ENCODE measurements at places on chromosomes 1 and 21. TPM values are rescaled to one million over a fixed set of nuclear protein-coding genes. Genes with fewer than 3 reads are reported as not detected.

GRCh38 chr21:39984286-39984991 is 117.2 kb downstream of the PCP4 start:
- no peak overlapping the region for H3K27ac ChIP-seq
- no peak overlapping the region for H3K4me3 ChIP-seq
- no peaks in the 10 kb centered on the region for H3K4me1 ChIP-seq
- H3K36me3 ChIP-seq: no peaks in the 10 kb centered on the region
- DNase-seq: no peak

DNA sequence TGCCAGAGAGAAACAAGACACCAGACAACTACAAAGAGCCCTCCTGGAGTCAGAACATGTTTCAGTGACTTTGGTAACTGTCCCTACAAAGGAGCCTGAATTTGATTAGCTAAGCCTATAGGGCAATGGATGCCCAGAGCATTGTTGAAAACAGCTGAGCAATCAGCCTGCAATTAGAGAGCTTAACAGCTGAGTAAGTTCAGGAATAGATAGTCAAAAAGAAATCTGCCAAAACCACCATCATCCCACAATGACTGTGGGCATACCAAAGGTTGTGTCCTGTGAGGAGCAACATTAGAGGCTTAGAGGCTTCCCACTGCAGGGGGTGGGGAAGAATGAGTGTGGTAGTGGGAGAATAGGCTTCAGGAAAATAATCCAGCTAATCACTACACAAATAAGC is 32.1 kb downstream of the SH3BP5L start:
- no peak for DNase-seq
- H3K4me3 ChIP-seq: no peak overlapping the region
- H3K27me3 ChIP-seq: peaks cover 5% of the 10 kb centered on the region

DNA sequence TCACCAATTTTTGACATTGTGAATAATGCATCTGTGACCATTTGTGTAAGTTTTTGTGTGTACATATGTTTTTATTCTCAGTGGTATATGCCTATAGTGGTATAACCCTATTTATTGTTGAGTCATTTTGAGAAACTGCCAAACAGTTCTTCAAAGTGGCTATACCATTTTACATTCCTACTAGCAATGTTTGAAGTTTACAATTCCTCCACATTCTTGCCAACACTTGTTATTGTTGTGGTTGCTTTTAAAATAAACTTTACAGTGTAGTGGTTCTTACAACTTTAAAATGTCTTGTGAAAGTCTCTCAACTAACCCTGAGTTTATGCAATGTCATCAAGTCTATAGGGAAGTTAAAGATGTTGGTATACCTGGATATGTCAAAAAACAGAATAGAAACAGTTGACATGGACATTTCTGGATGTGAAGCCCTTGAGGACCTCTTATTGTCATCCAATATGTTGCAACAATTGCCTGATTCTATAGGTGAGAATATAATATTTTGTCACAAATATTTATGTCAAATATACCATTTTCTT is 219.4 kb downstream of the LRRC40 start:
- H3K27ac ChIP-seq: no peak overlapping the region
- no peak overlapping the region for H3K4me3 ChIP-seq
- no peaks in the 10 kb centered on the region for H3K36me3 ChIP-seq
- H3K27me3 ChIP-seq: no peaks in the 10 kb centered on the region

DNA sequence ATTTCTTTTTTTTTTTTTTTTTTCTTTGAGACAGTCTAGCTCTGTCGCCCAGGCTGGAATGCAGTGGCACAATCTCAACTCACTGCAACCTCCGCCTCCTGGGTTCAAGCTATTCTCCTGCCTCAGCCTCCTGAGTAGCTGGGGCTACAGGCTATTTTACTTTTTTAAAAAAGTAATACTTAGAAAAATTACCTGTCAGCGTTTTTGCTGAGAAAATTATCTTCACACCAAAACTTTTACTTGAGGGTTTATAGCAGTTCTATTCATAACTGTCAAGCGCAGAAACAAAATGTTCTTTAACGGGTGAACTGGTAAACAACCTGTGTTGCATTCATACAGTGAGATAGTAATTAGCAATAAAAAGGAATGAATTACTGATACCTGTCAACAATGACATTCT is 1.5 kb upstream of the SLC25A24 start:
- no peak for DNase-seq
- H3K4me1 ChIP-seq: peaks cover 4% of the 10 kb centered on the region
- H3K4me3 ChIP-seq: no peak overlapping the region
- no peaks in the 10 kb centered on the region for H3K36me3 ChIP-seq
- no peaks in the 10 kb centered on the region for H3K27me3 ChIP-seq

Gene HEYL
- 0.25 TPM for total RNA-seq

Gene ZNF692
- 53.9 TPM for total RNA-seq

Gene ZNF648
- not detected for total RNA-seq

Gene KIF17
- total RNA-seq: not detected
